ENCODE measurements at places on chromosomes 5 and 9.

GRCh38 chr5:7802855-7803254 is 48.1 kb downstream of the CFAP90 start:
- no peak for DNase-seq

- no peak for DNase-seq
These were observed 217.2 kb downstream of the DAB2IP start for GRCh38 chr9:121868626-121869025.

GRCh38 chr9:106069241-106069640 is 374.9 kb downstream of the TMEM38B start:
- no peak for DNase-seq

- no peak for DNase-seq
These were observed 31.5 kb downstream of the MACROH2A1 start for GRCh38 chr5:135367554-135367953.

GRCh38 chr9:117887383-117887782 is 183.2 kb downstream of the TLR4 start:
- DNase-seq: no peak

- no peak for DNase-seq
These were observed 11.0 kb upstream of the TRAF1 start for GRCh38 chr9:120937596-120937995.

GRCh38 chr9:86257391-86257790 is 2.1 kb downstream of the C9orf153 start:
- DNase-seq: no peak

GRCh38 chr5:58057324-58057723 is 402.6 kb downstream of the PLK2 start:
- DNase-seq: no peak

DNA sequence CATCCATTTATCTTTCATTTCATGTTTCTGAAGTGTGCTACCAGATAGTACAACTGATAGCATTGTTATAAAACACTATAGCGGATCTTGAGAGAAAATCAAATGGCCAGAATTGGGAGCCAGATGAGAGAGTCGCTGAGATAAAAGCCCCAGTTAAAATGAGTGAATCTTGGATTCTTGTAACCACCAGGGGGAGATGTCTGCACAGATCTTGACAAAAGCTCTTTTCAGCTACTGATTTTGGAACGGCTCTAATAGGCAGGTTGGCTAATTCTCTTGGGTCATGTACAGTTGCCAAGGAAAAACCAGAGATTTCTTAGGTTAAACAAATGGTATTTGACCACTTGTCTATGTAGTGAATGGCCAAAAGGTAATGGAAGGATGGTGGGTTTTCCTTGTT is 21.7 kb downstream of the F2RL2 start:
- no peak for DNase-seq

GRCh38 chr5:132651838-132652469 is 6.0 kb upstream of the IL13 start:
- DNase-seq: no peak

Measured in activated CD8-positive, alpha-beta memory T cell treated with anti-CD3 and anti-CD28 coated beads, Interleukin-2, amount 10 ng/mL, durations not matched to agents 7 days and 5 days (primary cell).